ENCODE measurements at places on chromosomes 7 and 10. TPM values are rescaled to one million over a fixed set of nuclear protein-coding genes. Genes with fewer than 3 reads are reported as not detected.

DNAH11 gene
- total RNA-seq, result 0.15 TPM

DNA sequence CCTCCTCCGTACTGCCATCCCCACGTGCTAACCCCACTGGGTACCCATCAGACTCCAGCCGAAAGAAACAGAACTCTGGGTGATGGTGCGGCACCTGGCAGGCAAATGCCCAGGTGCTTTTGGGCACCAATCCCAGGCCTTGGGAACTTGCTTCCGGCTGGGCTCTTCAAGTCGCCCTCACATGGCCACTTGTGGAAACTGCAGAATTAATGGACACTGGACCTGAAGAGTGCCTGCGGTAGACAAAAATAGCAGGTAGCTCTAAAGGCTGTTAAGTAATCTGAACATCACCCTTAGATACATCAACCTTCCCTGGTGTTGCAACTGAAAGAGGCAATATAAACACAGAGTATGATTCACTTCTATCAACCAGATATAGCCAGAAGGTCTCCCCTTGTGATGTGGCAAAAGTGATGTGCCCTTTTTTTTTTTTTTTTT lies 644.4 kb downstream of the GRM8 start:
- DNase-seq, result peak; percentile 23

DNA sequence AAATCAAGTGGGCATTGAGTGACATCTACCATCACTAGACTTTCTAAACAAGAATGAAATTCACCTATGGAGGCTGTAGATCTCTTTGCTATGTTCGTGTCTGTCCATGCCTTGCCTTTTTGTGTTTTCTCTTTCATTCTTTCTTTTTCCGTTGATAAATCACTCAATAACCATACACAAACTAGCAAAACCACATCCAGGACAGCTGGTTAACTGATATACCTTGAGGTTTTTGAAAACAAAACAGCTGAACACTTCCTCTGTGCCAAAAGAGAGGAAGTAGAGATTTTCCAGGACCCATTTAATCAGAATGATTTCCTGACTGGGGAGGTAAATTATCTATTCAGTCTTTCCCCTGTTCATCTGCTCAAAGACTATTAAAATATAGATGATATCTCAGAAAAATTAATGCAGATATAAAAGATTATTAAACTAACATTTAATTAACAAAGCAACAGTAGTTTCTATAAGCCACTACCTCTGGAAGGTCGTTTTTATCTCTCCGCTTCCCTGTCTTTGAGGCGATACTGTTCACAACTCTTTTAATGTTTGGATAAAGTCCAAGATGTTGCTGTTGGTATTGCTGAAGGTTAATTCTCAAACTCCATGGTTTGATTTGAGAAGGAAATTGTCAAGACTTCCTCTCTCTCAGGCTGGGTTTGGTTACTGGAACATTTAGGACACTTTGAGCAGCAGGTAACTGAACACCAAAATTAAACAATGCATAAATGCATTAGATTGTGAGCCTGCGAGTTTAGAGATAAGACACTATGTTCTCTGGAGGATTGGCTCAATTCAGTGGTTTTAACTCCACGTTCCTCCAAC lies 24.4 kb upstream of the C10orf67 start:
- DNase-seq, result no peak

DNA sequence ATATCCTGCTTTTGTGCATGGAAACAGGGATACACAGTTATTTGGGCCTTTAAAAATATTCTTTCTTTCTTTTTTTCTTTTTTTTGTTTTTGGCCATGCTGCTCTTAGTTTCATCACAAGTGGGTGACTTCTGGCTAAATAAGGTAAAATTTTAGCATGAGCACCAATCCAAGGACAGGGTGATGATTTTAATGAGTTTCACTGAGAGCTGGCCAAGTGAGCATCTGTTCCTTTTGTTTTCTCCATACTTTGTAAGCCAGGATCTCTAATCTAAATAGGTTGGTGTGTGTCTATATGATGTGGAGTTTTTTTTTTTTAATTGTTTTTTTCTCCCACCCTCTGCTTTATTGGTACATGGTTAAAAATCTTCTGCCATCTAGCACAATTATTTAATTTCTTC lies 106.8 kb downstream of the POLL start:
- no peak for DNase-seq

- DNase-seq, result no peak
These were observed 72.3 kb upstream of the SRRM3 start for GRCh38 chr7:76129366-76129765.

- no peak for DNase-seq
These were observed 556.7 kb downstream of the TYW1 start for GRCh38 chr7:67553378-67553777.

UPK3BL2 gene
- total RNA-seq, result 13.4 TPM

ALOX5 gene
- 9.3 TPM for total RNA-seq

DNA sequence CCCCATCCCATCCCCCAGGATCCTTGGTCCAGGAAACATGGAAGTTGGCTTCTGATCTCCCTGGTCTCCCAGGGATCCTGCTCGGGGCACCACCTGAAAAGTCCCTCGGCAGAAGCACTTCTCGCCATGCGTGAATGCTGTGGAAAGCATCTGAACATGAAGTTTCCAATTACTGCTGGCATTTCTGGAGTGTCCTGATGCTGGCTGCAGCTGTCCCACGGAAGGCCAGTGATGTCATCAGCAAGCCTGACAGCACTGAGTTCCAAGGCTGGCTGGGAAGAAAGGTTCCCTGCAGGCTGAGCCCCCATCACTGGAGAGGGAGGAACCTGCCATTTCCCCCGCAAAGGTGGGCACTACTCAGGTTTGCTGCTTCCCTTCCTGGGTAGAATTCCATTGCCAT lies 71.4 kb downstream of the KCNMA1 start:
- no peak for DNase-seq

- peak; percentile 95 for DNase-seq
These were observed 5.4 kb upstream of the HSPB1 start for GRCh38 chr7:76296743-76297740.

PIK3CG gene
- total RNA-seq, result 5.9 TPM

LBX1 gene
- not detected for total RNA-seq

DNA sequence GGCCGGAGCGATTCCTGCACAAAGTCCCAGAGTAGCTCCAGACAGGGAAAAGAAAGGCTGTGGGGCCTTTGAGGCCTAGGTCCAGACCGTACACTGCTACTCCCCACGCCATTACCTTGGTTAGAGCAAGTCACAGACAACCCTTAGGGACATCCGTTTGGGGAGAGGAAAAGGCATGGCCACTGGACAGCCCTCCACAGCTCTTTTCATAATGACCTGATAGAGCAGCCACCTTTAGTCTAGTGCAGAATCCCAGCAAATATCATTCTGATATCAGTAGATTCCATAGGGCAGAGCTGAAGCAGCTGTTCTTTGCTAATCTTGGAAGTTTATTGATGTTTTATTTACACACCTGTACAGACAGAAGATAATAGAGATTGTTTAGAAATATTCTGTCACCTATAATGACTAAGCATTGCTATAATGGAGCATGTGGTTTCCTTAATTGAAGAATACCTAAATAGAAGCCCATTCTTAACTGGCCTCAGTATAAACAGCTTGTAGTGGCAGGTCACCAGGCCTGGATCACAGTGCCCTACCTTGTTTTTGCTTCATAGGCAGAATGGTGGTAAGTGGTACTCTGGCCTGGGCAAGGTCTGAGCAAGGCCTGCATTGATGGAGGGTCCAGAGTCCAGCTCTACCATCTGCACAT lies 27.9 kb downstream of the OGDH start:
- no peak for DNase-seq

DLX6 gene
- total RNA-seq, result not detected

DNA sequence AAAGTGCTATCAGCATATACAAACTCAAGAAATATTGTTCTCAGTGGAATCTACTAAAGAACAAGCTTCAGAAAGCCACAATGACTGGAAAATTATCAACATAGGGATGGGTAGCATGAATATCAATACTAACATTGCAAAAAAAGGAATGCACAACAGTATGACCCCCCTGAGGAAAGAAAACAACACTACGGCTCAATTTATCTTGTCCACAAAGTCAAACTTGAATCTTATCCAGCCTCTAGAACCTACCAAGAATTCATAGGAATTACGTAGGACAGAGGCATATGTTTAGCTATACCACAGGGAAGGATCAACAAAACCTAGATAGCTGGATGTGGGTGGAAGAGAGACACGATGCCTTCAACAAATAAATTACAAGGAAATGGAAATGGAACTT lies 54.6 kb downstream of the AGMO start:
- no peak for DNase-seq

BAZ1B gene
- 37.7 TPM for total RNA-seq

DNA sequence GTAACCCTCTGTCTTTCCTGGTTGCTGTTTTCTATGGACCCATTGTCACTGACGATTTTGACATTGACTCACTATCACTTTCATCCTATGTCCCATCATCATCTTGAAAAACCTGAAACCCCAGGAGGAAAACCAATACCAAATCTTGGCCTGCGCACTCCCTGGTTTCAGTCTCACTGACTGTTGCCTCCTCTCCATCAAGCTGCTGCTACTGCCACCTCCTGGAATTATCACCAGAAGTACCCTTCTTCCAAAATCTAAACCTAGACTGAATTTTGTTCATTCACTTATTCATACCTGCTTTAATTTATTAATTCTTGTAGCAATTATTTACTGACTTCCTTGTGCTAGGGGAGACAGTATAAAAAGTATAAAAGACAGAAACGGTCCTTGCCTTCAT lies 44.5 kb upstream of the ACBD5 start:
- no peak for DNase-seq

HNRNPH3 gene
- 79.9 TPM for total RNA-seq

H2BK1 gene
- total RNA-seq, result not detected

GNAT3 gene
- total RNA-seq, result not detected

OR2A7 gene
- total RNA-seq, result 21.9 TPM

DNA sequence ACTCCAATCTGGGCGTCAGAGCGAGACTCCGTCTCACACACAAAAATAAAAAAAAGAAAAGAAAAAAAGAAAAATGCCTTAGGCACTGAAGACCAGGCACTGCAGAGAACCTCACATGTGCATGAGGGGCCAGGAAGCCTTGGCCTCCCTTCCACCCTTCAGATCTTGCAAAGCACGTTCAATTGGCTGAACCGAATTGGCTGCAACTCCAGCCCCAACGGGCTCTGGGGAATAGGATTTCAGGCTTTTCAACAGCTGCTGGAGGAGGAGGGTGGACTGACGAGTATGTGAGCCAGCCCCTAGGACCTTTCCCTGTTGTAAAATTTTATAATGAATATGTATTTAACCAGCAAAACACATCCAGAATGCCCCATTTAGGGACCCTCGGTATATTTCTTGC lies 16.7 kb downstream of the TMEM120A start:
- DNase-seq, result no peak

DGKB gene
- 0.06 TPM for total RNA-seq

- DNase-seq, result peak; percentile 25
These were observed 1.3 kb downstream of the EGR2 start for GRCh38 chr10:62814756-62815380.

DNA sequence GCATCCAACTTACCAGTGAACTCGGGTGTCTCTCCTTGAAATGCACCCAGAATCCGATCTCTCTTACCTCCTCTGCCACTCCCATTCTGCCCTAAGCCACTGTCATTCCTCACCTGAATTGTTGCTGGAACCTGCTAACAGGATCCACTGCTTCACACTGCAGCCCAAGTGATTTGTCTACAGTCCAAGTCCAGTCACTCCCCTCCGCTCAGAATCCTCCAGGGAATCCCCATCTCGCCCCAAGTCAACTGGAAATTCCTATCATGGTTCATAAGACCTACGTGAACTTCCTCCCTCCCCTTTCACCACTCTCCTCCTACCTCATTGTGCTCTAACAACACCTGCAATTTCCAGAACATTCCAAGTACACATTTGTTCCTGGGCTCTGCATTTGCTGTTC lies 91.3 kb downstream of the SCRN1 start:
- DNase-seq, result no peak

NOLC1 gene
- 30.2 TPM for total RNA-seq

DNA sequence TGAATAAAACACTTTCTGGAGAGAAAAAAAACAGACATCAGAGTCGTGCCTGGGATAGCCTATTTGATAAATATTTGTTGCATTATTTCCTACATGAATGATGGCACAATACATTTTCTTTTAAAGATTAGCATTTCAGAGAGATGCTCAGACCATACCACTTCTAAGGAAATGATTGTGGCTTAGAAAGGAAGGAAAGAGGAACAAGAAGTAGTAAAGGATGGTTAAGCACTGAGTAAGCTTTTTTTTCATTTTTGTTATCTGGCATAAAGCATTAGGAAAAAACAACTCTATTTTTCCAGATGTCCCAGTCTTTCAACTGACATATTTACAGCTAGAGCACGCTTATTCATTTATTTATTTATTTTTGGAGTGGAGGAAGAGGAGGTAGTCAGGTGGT lies 258.8 kb upstream of the TEX47 start:
- no peak for DNase-seq

DNA sequence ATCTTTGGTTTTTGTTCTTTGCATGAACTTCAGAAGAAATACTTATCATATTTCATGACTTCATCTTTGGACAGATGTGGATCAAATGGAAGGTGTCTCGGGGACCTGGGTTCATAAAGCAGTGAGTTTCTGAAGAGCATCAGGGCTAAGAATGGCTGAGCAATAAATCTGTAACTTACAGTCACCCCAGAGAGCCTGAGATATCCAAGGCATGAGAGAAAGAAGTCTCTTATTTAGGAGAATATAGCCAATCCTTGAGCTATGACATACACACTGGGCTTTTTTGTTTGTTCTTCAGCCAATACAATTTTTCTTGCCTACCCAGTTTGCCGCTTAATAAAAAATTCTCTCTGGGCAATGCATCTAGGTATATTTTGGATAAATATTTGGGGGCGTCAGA lies 252.6 kb upstream of the INHBA start:
- DNase-seq, result no peak

DNA sequence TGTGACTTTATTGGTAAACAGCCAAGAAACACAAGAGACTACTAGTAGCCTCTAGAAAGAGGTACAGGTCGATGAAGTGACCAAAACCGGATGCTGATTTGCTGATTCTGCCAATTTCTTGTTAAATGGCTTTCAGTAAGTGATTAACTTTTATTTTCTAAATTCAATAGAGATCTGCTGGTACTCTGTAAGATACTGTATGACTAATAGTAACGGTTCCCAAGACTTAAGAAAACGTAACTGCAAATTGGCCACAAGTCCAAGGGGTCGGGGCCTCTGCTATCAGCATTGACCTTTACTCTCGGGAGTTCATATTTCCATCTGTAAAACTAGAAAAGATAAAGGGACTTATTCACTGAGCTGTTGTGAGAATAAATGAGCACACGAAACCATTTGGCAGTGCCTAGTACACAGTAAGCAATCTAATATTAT lies 1.4 kb downstream of the FAM3C start:
- DNase-seq, result no peak

- no peak for DNase-seq
These were observed 10.4 kb downstream of the UNC5B start for GRCh38 chr10:71222601-71223346.

MARVELD1 gene
- total RNA-seq, result 24.9 TPM

GRCh38 chr7:89023206-89023605 lies 227.7 kb upstream of the TEX47 start:
- DNase-seq, result no peak

DNA sequence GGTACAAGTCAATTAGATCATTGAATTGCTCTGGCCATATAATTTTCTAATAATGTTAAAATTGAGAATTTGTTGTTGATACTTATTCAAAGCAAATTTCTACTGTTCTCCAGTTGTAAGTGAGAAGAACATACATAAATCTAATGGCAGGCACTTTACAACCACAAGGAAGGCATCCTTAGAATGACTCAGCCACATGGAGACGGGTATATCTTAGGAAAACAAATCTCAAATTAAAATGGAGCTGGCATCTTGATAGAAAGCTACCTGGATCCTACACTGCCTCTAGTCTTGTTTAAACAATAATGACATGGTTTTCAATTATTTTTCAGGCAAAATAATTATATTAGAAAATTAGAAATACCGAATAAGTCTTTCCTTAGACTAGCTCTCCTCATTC lies 1183.7 kb upstream of the SORCS1 start:
- DNase-seq, result no peak

MTURN gene
- 8.7 TPM for total RNA-seq
